Heart right ventricle (tissue), 16 donors: ENCODE measurements at places on chromosomes 5 and 9. TPM values are rescaled to one million over a fixed set of nuclear protein-coding genes. Genes with fewer than 3 reads are reported as not detected.
A peak's percentile ranks its signal among the peaks of the same experiment; 100 is the strongest.

GRCh38 chr5:176320577-176320976 is 41.0 kb downstream of the KIAA1191 start:
- H3K36me3 ChIP-seq: no peaks in the 10 kb centered on the region
- H3K4me1 ChIP-seq: no peaks in the 10 kb centered on the region
- no peaks in the 10 kb centered on the region for H3K27me3 ChIP-seq
- no peak overlapping the region for H3K27ac ChIP-seq
- no peak for DNase-seq

The HAVCR2 gene
- total RNA-seq: 2.0 TPM

- H3K4me1 ChIP-seq: peaks cover 20% of the 10 kb centered on the region
- H3K27ac ChIP-seq: no peak overlapping the region
- no peaks in the 10 kb centered on the region for H3K36me3 ChIP-seq
- no peak for DNase-seq
- no peak overlapping the region for H3K4me3 ChIP-seq
These were observed 11.1 kb upstream of the TCF7 start for GRCh38 chr5:134103397-134103796.

The TIGD6 gene
- total RNA-seq: 2.9 TPM

The DBH gene
- total RNA-seq: not detected

DNA sequence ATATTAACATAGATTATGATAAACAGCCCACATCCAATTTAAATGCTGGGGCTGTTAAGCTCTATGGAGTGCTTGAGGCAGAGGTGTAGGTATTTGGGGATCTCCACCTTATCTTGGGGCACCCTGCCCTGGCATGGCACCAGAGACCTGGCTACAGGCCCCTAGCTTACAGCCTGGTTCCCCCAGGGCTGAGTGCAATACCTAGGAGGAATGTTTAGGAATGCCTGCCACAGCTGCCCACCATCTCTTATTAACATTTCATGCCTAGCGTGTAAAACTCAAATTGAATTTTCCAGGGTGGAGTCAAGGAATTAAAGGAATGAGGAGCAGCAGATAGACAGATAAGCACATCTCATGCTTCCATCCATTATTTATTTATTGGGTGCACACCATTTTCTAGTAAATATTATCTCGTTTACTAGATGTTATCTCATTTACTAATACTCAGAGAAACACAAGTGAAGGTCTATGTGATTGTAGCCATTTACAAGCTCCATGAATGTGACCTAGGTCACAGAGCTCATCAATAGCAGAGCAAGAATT is 55.6 kb upstream of the TNFSF8 start:
- no peak overlapping the region for H3K4me3 ChIP-seq
- H3K27me3 ChIP-seq: peaks cover 8% of the 10 kb centered on the region
- no peak overlapping the region for H3K27ac ChIP-seq
- no peak for DNase-seq

DNA sequence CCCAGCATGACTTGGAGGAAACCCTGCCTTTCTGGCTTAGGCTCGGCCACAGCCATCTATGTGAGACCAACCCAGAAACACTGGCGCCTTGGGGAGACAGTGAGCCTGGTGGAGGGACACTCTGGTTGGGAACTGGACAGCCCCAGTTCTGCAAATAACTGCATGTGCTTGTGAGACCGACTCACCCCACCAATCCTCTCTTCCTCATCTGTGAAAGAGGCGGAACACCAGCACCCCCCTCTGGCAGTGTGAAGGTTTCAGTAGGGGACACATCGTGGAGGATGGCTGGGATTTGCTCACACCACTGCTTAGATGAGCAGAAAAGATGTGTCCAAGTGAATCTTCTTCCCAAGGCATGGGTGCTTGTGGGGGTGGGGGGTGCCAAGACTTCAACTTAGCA is 43.4 kb upstream of the N4BP3 start:
- no peak overlapping the region for H3K4me3 ChIP-seq
- H3K36me3 ChIP-seq: no peaks in the 10 kb centered on the region
- no peak for DNase-seq

- H3K27me3 ChIP-seq: no peaks in the 10 kb centered on the region
- DNase-seq: no peak
- H3K27ac ChIP-seq: no peak overlapping the region
- no peaks in the 10 kb centered on the region for H3K4me1 ChIP-seq
- H3K36me3 ChIP-seq: no peaks in the 10 kb centered on the region
These were observed 412.5 kb upstream of the POU5F2 start for GRCh38 chr5:94153736-94154450.

The FOXD4L3 gene
- total RNA-seq: not detected

The TMEFF1 gene
- 0.60 TPM for total RNA-seq

DNA sequence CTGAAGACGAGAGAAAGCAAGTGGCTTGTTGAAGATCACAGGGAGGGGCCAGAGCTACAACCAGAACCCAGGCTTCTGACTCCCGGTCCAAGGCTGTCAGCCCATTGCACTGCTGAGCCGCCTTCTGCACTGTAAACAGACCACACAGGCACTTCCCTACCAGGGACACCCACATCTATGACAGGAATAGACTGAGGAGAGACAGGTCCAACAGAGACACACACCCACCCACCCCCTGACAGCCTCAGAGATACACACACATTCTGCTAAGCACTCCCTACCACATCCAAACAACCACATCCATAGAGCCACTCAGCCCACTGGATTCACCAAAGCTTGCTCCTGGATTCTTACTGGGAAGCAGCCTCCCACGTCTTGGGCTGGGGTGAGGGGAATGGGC is 23.0 kb upstream of the MYORG start:
- no peak for DNase-seq
- peaks cover 45% of the 10 kb centered on the region for H3K36me3 ChIP-seq
- H3K4me3 ChIP-seq: no peak overlapping the region

DNA sequence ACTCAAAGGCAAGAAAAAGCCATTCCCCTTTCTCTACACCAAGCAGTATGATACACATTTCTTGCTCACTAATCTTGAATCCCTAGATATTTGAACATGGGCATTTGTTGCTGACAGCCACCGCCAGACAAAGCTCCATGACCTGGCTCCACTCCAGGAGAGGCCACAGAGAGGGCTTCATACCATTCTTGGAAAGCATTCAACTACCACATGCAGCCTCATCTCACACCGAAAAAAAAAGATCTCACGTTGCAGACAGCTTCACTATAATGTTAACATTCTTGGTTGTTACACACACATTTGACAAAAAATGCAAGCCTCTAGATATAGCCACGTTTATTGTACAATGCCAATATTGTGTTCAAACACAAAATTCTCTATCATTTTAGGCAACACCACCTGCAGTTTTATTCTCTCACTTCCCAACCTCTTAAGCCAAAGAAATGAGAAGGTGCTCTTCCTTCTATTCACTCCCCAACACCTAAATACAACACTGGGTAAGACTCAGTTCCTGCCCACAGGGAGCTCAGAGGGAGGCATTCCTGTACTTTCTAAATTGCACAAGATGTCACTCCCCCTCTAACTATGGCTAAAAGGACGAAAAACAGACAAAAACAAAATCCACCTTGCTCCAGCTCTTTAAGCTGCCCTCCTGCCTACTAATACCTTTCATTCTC is 222.4 kb downstream of the TSSK1B start:
- H3K27ac ChIP-seq: peak overlapping the region; percentile 46
- no peaks in the 10 kb centered on the region for H3K27me3 ChIP-seq
- DNase-seq: peak; percentile 64
- H3K4me1 ChIP-seq: peaks cover 33% of the 10 kb centered on the region
- no peaks in the 10 kb centered on the region for H3K36me3 ChIP-seq

The IL33 gene
- 21.7 TPM for total RNA-seq

DNA sequence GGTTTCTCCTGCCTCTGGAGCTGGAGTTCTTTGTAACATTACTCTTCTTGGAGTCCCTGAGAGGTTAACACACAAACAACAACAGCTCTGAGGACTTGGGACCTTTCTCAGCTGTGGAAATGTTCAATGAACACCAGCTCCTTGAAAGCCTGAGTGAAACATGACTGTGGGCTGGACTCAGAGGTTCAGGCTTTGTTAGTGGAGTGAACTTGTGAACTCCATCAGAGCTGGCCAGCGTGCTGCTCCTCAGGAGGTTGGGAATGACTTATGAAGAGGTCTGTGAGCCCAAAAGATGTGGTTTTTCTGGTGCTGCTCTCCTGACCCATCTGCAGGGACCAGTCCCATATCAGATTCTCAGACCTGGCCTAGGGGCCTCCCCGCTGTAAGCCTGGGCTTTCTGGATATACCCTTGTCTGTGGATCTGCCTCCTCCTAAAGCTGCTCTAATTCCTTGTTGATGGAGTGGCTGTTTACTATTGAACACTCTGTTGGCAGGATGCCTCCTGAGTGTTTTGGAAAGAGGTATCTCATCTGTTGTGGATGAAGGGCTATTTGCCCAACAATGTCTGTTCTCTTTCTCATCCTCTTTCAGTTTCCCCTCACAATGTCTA is 170.0 kb upstream of the GDNF start:
- H3K36me3 ChIP-seq: no peaks in the 10 kb centered on the region
- no peak for DNase-seq
- H3K4me3 ChIP-seq: no peak overlapping the region
- no peak overlapping the region for H3K27ac ChIP-seq
- no peaks in the 10 kb centered on the region for H3K27me3 ChIP-seq

The MELK gene
- not detected for total RNA-seq

GRCh38 chr5:159047086-159047485 is 52.6 kb downstream of the EBF1 start:
- no peak overlapping the region for H3K27ac ChIP-seq
- no peak overlapping the region for H3K4me3 ChIP-seq
- DNase-seq: no peak
- H3K4me1 ChIP-seq: peaks cover 4% of the 10 kb centered on the region
- H3K36me3 ChIP-seq: no peaks in the 10 kb centered on the region

GRCh38 chr5:62588668-62589067 is 10.0 kb downstream of the LRRC70 start:
- peaks cover 10% of the 10 kb centered on the region for H3K4me1 ChIP-seq
- no peak for DNase-seq
- H3K27ac ChIP-seq: no peak overlapping the region
- peaks cover 34% of the 10 kb centered on the region for H3K36me3 ChIP-seq
- no peak overlapping the region for H3K4me3 ChIP-seq

- peaks cover 22% of the 10 kb centered on the region for H3K4me1 ChIP-seq
- no peaks in the 10 kb centered on the region for H3K36me3 ChIP-seq
- no peak for DNase-seq
- H3K27ac ChIP-seq: peak overlapping the region; percentile 2
- H3K27me3 ChIP-seq: no peaks in the 10 kb centered on the region
These were observed 149.8 kb upstream of the CDKN2B start for GRCh38 chr9:22158927-22159346.

The MYORG gene
- 8.2 TPM for total RNA-seq

The LAMC3 gene
- 0.59 TPM for total RNA-seq

The KCNIP1 gene
- not detected for total RNA-seq
